Neural crest cell (in vitro differentiated cells): ENCODE measurements at places on chromosomes 2 and 18.

- DNase-seq: no peak
These were observed 476.3 kb downstream of the SOX11 start for GRCh38 chr2:6168485-6168884.

GRCh38 chr2:101111917-101112771, 39.0 kb downstream of the TBC1D8 start:
- no peak for DNase-seq

DNA sequence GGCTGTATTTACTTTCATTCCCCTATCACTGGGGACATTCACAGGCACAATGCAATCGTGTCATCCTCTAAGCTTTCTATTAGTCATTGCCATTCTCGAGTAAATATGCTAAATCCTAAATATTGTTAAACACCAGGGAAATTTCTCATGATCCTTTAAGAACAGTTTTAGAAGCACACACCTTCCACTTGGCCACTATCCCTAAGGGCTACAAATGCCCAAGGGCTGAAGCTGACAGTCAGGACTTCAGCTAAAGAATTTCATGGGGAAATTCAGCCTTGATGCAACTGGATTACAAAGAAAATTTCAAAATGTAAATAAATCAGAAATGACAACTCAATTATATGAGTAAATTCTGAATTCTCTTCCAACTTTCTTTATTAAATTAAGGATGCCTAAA, 163.1 kb upstream of the PID1 start:
- DNase-seq: no peak

DNA sequence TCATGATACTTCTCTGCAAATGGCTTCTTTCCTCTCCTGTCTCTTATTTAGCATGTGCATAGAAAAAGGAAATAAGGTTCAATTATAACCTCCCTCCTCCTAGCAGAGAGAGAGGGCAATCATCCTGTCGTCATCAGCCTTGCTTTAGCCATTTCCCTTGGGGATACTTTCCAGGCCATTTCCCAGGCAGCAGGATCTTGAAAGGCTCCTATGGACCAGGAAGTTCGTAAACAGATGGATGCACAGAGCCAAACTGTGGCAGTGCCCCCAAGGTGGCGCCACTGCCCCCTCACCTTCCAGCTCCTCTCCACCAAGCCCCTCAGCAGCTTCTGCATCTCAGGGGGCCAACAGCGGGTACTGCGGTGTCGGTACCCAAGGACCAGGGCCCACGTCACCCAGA, 157.4 kb downstream of the DTNA start:
- peak; percentile 10 for DNase-seq

DNA sequence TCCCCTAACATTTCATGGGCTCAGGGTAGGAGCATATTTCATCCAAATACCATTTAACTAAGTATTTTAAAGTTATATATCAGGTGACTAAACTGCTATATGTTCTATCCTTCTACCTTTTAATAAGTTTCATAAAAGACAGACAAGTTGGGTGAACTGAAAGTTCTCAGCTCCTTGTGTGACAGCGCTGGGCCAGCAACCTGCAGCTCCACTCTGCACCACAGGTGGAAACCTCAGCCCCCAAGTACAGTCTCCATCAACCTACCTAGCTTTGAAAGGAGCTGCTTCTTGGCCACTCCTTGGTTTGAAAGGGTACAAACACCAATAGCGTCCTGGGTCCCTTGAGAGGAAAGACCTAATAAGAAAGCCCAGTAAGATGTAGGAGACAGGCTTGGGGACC, 177.9 kb downstream of the PDE1A start:
- no peak for DNase-seq

- no peak for DNase-seq
These were observed 223.0 kb downstream of the NBAS start for GRCh38 chr2:15337996-15338666.

DNA sequence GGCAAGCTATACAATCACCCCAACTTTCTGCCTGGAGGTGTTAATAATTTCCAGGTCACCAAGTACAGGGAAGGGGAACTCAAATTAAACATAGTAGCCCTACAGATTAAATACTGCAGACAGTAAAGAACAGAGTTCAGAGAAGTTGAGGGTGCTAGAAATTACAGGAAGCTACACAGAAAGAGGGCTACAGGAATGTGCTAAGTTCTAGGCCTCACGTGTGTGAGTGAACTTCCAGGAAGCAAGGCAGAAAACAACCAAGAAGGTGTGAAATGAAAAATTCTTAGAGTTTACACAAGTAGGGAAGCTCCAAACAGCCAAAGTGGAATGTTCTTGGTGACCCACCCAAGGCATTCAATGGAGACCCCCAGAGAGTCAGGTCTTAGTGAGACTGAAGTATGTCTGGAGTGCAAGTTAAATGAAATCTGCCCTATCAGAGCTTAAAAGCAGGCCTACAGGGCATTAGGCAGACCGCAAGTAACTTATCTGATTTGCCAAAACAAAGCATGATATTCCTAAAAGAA, 58.1 kb upstream of the RNU4ATAC start:
- DNase-seq: no peak

DNA sequence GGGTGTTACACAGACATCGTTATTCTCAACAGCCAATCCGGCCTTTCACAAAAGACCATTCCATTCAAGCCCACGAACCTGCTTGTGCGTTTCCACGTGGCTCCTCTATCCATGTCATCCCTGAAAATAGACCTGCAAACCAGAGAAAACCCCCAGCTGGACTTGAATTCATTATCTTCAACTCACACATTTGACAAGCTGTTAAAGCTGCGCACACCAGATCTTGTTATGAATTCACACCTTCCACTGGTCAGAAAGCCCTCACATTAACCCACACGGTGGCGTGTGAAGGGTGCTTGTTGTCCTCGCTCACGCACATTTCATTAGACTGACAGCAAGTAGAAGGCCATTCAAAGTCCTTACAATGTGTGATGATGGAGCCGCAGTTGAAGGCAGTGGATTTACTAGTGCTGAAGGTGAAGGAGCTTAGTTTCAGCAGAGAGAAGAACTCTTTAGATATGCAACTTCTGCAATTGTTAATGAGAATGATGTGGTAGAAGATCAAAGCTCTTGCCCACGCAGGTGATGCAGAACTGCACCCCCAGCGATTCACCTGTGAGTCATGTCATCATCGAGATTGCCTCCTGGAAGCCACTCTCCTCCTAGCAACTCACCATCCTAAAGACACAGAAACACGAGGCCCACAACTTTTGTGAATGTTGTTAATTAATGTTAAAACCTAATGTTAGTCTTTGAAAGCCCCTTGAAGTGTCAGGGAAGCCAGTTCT, 224.8 kb upstream of the SOX11 start:
- DNase-seq: no peak

DNA sequence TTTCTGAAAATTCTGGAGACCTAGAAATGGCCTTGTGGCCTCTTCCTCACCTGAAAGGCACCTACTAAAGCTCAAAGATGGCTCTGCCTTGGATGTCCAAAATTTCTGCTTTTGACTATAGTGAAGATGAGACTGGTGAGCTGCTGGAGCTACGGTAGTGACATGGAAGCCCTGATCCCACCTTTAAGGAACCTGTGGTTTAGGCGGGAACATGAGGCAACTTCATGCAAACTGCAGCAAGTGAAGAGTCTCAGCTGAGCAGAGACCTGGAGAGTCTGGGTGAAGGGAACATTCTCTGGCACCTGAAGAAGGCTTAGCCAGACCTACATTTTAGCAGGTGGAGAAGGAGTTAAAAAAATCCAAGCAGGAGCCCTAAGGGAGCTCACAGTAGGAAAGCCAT, 40.0 kb downstream of the GORASP2 start:
- DNase-seq: no peak
